ENCODE measurements at places on chromosomes 7 and 10.

DNA sequence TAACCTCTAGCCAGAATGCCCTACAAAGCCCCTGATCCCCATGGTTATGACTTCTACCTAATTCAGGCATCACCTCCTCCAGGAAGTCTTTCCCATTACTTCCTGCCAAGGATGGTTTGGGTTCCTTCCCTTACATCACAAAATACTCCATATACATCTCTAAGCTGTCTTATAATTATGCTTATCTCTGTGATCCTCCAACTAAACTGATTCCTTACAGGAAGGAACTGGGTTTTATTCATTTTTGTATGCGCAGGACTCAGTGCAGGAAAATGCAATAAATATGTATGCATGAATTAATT lies 41.3 kb downstream of the PIP4K2A start:
- DNase-seq: no peak

- DNase-seq: peak; percentile 60
Measured at GRCh38 chr7:100563809-100564400, 9.8 kb downstream of the SAP25 start.

- DNase-seq: no peak
Measured at GRCh38 chr7:29063872-29064271, 82.5 kb downstream of the CPVL start.

- no peak for DNase-seq
Measured at GRCh38 chr10:59435707-59436106, 73.4 kb upstream of the FAM13C start.

- DNase-seq: peak; percentile 11
Measured at GRCh38 chr10:9762966-9763656, 1254.6 kb upstream of the CELF2 start.

GRCh38 chr10:86684331-86685097 lies 16.2 kb downstream of the LDB3 start:
- DNase-seq: peak; percentile 22

DNA sequence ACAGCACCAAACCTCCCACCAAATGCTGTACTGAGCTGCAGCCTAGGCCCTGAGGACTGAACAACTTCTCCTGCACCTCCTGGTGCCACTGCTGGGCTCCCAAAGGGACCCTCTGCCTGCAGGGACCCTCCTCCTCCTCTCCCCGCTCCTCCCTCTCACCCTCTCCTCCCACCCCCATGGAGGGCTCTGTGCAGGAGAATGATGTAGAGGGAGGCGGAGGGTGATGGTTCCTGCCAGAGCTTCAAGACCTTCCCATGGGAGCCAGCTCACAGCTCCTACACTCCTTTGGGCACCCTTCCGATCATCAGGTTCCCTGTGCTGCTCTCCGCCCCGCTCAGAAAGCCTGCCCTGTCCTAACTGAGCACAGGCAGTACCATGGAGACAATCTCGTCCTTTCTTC lies 97.7 kb downstream of the PRKAG2 start:
- no peak for DNase-seq

DNA sequence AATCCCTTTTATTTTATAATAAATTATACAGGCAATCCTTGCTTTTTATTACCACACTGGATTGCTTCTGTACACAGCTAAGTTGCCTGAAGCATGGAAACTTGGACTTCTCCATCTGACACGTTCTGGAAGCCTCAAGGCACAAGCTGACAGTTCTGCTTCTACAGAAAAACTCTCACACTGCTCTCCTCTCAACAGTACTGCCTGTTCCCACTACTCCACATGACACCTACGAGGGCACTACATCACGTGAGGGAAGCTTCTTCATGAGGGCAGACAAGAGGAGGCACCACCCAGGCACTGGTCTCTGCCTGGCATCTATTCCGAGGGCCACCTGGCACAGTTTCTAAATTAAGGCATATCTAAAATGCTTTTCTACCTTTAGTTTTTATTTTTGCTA lies 16.8 kb upstream of the FAM133B start:
- DNase-seq: no peak

DNA sequence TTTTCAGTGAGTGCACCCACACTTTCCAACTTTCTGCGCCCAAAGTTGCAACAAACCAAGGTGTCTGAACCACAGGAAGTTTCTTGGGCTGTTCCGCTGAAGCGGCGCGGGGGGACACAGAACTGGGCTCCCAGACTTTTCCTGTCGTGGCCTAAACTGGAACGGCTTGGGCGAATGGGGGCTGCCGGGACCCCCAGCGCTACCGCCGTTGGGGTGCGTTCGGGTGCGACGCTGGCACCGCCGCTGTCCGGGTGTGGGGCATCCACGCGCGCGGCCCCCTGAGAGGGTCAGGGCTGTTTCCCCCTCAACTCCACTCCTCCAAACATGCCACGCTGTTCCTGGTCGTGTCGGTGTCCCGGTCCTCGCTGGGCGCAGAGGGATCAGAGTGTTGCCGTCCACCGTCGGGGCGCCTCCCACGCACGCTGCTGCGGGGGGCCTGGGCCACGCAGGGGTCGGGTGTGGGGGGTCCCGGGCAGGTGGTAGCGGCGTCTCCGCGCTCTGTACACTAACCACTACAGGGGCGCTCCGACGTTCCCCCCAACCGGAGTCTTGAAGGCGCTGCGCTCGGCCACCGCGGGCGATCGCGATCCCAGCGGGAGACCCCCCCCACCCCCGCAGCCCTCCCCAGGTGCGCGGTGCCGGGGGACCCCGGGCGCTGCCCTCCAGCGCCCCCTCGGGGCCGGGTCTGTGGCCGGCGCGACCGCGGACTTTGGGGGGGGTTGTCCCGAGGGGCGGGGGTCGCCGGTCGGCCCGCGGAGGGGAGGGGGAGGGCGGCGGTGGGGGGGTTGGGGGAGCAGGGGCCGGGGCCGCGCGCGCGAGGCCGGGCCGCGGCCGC lies 2.2 kb upstream of the CUX1 start:
- peak; percentile 92 for DNase-seq

DNA sequence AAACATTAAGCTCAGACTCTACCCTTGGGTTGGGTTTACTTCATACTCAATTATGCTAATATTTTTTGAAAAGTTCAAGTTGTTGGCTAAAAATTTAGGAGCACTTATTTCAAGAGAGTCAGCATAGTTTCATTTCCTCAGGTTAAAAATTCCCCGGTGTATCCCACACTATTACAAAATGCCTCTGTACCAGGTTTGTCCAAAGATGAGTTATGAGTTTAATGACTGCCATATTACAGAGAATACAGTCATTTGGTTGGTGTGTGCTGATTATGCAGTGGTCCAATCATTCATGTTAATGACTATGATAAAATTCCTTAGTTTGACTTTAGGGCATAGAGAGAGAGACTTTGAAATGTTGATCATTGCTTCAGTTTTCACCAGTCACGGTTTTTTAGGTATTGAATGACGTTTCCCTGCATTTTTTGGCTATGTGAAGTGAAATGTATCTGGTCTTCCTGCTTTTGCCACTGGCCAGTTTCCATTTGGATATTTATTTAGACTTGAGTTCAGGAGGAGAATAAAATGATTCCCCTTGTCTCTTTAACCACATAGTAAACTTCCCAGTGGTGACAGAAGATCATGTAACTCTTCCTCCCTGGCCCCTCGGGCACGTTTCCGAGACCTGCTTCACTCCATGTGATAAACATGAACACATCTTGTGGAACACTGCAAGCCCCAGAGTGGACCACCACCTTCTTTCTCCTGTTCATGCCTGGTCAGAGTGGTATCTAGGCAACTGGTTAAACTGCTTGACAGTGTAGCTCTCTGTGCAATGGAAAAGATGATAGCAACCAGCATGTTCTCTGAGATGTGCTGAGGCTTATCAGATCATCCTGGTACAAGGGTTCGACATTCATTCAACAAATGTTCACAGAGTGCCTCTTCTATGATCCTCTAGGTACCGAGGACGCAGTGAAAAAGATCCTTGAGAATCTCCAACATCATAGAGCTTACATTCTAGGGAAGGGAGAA lies 153.6 kb downstream of the CACNB2 start:
- DNase-seq: no peak

GRCh38 chr7:4816419-4817080 lies 41.1 kb downstream of the AP5Z1 start:
- DNase-seq: no peak

DNA sequence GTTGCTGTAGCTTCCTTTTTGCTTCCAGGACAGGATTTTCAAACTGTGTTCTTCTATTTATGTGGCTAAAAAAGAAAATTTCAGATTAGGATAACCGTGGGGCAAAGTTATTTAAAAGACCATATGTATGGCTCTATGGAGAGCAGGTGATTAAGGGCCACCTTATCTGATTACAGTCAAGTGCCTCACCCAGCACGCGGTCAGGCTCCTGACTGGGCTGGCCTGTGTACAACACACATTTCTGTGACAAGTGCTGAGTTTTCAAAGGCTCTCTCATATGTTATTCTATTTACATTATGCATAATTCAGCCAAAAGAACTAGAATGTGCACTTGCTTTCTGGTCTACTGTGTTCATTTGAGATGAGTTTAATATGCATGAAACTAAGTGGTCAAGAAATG lies 547.4 kb downstream of the PHTF2 start:
- DNase-seq: no peak

GRCh38 chr7:157693521-157694375 lies 356.9 kb downstream of the DNAJB6 start:
- DNase-seq: no peak

- no peak for DNase-seq
Measured at GRCh38 chr7:102934239-102934638, 21.4 kb downstream of the LRRC17 start.

DNA sequence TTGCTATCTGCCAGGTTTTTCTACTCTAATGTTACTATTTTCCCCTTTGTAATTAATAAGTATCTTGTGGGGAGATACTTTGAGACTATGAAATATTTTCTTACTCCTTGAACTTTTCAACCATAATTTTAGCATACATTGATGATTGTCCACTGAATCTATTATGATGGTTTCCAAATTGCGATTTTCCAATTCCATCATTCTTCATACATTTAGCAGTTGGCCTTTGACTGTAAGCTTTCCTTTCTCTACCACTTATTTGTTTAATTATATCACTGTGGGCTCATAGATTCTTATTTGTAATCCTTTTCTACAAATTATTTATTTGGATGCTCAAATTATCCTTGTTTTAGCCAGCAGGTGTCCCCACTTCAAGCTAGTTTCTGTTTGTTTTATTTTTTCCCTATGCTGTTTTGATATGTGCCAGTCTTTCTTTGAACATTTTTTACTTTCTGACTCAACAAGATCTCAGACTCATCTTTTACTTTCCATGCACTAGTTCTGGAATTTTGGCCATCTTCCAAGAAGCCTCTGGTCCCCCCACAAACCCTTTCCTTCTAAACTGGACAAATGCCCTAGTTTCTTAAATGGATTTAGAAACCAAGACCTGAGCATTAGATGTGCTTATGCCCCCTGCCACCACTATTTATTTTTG lies 11.4 kb upstream of the MRPS16 start:
- DNase-seq: peak; percentile 40

- no peak for DNase-seq
Measured at GRCh38 chr7:3094701-3095445, 51.2 kb upstream of the CARD11 start.

GRCh38 chr7:82323806-82324205 lies 119.8 kb downstream of the CACNA2D1 start:
- DNase-seq: no peak

GRCh38 chr7:6489612-6490011 lies 41.9 kb upstream of the DAGLB start:
- no peak for DNase-seq

- no peak for DNase-seq
Measured at GRCh38 chr7:23315366-23315765, 16.2 kb downstream of the MALSU1 start.
